Mesenteric fat pad (tissue), 1 donor: ENCODE measurements at places on chromosomes 2 and 18. TPM values are rescaled to one million over a fixed set of nuclear protein-coding genes. Genes with fewer than 3 reads are reported as not detected.

GRCh38 chr2:38740851-38741731 is 10.1 kb downstream of the SRSF7 start:
- DNase-seq: no peak

- DNase-seq: no peak
Measured at GRCh38 chr18:39571511-39571910, 2005.9 kb upstream of the CELF4 start.

DNA sequence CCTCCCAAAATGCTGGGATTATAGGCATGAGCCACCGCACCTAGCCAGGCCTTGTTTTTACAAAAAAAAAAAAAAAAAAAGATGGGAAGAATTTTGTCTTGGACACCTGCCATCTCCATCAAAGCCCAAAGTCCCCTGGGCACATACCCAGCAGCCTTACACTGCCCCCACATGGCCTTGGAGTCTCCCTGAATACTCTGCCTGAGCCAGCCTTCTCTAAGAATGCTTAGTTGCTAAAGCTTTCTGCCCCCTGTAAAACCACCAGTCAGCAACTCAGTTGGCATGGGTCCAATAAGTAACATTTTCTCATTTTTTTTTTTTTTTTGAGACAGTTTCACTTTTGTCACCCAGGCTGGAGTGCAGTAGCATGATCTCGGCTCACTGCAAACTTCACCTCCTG is 40.6 kb downstream of the SPC25 start:
- no peak for DNase-seq

- DNase-seq: peak; percentile 84
Measured at GRCh38 chr2:240237609-240238174, 97.2 kb upstream of the OTOS start.

DNA sequence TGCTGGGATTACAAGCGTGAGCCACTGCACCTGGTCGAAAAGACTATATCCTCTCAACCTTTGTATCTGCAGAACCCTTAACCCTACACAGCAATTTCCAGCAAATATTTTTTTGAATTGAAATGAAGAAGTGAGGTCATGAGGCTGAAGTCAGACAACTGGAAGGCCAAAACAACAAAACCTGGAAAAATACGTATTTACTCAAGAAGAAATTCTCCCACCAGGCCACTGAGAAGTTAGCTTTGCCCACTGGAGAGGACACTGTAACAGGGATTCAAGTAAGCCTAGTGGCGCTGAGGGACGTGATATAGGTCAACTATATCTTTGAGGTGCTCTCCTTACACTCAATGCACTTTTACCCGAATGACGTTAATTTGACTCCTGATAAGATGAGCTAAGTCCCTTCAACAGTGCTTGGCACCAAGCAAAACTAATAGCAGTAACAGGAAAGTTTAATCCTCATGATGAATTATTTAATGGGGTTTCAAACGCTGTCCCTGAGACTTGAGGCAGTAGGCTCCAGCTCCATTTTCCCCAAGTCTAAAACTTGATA is 1.9 kb downstream of the HDLBP start:
- no peak for DNase-seq

DNA sequence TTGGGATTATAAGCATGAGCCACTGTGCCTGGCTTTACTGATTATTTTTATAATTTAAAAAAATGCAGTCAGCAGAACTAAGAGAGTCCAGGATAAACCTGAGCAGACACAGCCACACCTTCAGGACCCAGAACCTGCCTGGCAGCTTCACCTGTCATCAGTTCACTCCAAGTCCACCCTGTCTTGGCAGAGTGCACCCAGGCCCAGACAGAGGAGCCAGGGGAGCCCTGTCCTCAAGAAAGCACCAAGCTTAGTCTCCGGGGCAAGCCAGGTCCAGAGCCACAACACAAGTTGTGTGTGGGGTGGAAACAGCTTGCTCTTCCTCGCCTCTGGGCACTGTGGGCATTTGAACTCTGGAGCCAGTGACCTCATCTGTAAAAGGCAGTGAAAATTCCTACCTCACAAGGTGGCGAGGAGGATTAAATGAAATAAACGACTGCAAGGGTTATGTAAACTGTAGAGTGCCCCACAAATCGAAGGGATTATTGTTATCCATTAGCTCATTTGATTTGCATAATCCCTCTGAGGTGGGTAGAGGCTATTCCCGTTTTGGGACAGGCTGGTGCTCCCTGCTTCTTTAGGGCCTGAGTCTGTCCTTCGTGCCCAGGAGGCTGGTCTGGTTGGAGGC is 24.7 kb downstream of the MYCN start:
- peak; percentile 62 for DNase-seq

GRCh38 chr2:121140734-121141133 is 144.3 kb downstream of the TFCP2L1 start:
- no peak for DNase-seq

GRCh38 chr2:234457421-234457820 is 39.5 kb downstream of the ARL4C start:
- DNase-seq: no peak

DNA sequence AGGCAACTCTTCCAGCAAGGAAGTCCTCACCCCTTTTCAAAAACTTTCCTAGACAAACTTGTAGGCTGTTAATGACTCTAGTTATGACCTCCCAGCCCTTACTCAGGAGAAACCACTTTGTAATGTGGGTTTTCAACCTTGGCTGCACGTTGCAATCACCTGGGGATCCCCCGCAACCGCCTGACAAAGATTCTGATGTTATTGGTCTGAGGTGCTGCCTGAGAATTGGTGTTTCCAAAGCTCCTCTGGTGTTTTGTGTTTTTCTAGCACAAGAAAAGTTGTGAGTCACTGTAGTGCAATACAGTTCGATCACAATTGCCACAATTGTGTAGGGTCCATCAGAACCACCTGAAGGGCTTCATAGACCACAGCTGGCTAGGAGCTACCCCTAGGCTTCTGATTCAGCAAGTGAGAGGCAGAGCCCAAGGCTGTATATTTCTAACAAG is 121.6 kb downstream of the SP100 start:
- DNase-seq: no peak

DNA sequence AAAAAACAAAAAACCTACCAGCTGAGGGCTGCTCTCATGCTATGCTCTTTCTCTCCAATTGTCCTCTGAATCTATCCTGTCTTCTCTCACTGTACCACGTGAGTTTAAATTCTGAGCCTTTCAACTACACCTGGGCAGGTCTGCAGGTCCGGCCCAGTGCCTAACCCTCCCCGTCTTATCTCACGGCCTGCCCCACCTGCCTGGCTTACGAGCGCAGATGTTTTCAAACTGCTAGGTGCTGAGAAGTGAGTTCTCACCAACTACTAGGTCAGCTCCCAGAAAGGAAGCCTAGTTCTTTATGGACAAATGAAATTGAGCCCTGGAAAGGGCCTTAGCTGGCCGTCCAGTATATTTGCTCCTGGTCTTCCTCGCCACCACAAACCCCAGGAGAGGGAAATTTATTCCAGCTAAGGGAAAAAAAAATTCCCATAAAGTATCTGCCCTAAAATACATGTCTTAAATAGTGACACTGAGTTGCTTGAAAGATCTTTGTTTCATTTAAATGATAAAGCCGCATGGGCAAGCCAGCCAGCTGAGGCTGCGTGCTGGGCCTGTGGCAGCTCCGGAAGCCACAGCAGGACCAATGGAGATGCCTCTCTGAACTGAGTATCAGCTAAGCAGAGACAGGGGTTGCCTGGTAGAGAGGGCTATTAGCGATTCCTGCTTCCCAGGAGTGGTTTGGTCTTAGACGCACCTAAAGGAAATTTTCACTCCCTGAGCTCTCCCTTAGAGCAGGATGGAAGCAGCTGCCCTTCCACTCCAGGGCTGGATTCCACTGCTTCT is 92.5 kb upstream of the NCK2 start:
- no peak for DNase-seq

GRCh38 chr2:37742286-37742685 is 70.8 kb upstream of the CDC42EP3 start:
- DNase-seq: no peak

GRCh38 chr2:36255863-36256262 is 99.7 kb upstream of the CRIM1 start:
- DNase-seq: no peak

Gene DSG4
- total RNA-seq: not detected

Gene SFT2D3
- total RNA-seq: 4.2 TPM

Gene MYO7B
- total RNA-seq: 2.1 TPM

Gene GALNT14
- total RNA-seq: 3.4 TPM

Gene CD28
- 15.7 TPM for total RNA-seq

Gene TCF23
- total RNA-seq: 0.48 TPM

Gene SIX3
- total RNA-seq: not detected
